ENCODE measurements at places on chromosomes 6 and 20. TPM values are rescaled to one million over a fixed set of nuclear protein-coding genes. Genes with fewer than 3 reads are reported as not detected.

Gene C6orf89
- total RNA-seq, result 79.4 TPM

Gene HLA-DRB1
- 32.4 TPM for total RNA-seq

Gene IPCEF1
- total RNA-seq, result 2.0 TPM

Gene ASIP
- 15.0 TPM for total RNA-seq

Gene PRRT1
- 0.46 TPM for total RNA-seq

Gene FAM209A
- total RNA-seq, result not detected

Gene PNPLA1
- not detected for total RNA-seq

Gene MAFB
- total RNA-seq, result 17.7 TPM

Gene ZC2HC1B
- not detected for total RNA-seq

Gene IL17F
- total RNA-seq, result not detected

Gene CLVS2
- not detected for total RNA-seq

Gene NRSN1
- not detected for total RNA-seq

Gene ATXN1
- total RNA-seq, result 42.5 TPM

Gene ZNF318
- total RNA-seq, result 11.3 TPM

Gene HNF4A
- not detected for total RNA-seq

Gene LAMA5
- total RNA-seq, result 89.3 TPM

Gene HAO1
- total RNA-seq, result not detected

Gene SPINT3
- total RNA-seq, result not detected

Gene KCNK5
- 0.60 TPM for total RNA-seq

Gene ALDH5A1
- 25.1 TPM for total RNA-seq

Gene TNFAIP3
- total RNA-seq, result 6.8 TPM

Gene SLC22A3
- 1.8 TPM for total RNA-seq

Gene LY6G6F
- total RNA-seq, result not detected

Gene CCM2L
- 10.3 TPM for total RNA-seq

Gene NMBR
- not detected for total RNA-seq

Gene IMPG1
- total RNA-seq, result not detected

Gene CST3
- 1,033 TPM for total RNA-seq

Gene MYMX
- not detected for total RNA-seq

Gene C6orf141
- not detected for total RNA-seq

Gene DUSP15
- 2.9 TPM for total RNA-seq

Gene FAM162B
- total RNA-seq, result 3.8 TPM

Gene PRDM1
- total RNA-seq, result 0.87 TPM

Gene SMIM8
- 10.9 TPM for total RNA-seq

Gene ESF1
- 12.9 TPM for total RNA-seq

Gene OXT
- 0.54 TPM for total RNA-seq

Gene ENPP5
- 2.8 TPM for total RNA-seq

Gene ULBP2
- total RNA-seq, result 1.3 TPM

Gene SYNCRIP
- total RNA-seq, result 53.0 TPM

Gene RAET1L
- not detected for total RNA-seq

Gene OPN5
- not detected for total RNA-seq

Gene PI3
- not detected for total RNA-seq
